Right lobe of liver (tissue), 6 donors: ENCODE measurements at places on chromosomes 3 and 15. TPM values are rescaled to one million over a fixed set of nuclear protein-coding genes. Genes with fewer than 3 reads are reported as not detected.

- H3K27ac ChIP-seq: peak overlapping the region; percentile 93
- peak; percentile 74 for DNase-seq
- H3K36me3 ChIP-seq: no peaks in the 10 kb centered on the region
- peaks cover 17% of the 10 kb centered on the region for H3K4me1 ChIP-seq
Measured at GRCh38 chr3:114706591-114707232, 412.9 kb downstream of the TIGIT start.

DNA sequence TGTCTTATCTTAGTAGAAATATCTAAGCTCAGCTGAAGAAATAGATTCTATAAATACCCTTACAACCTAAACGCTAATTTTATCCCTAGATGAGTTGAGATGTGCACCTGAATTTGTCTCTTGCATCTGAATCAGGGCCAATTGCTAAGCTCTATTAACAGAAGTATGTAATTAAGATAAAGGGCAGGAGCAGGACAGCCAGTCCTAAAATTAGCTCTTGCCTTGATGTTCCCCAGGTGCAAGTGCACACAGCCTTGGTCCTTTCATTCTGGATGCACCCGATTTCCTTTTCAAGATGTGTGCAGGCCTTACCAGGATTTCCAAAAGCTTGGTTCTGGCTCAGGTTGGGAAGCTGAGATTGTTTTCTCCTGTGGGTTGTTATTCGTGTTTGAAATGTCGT lies 52.4 kb downstream of the MAGI1 start:
- H3K36me3 ChIP-seq: no peaks in the 10 kb centered on the region
- no peak overlapping the region for H3K4me3 ChIP-seq
- no peak overlapping the region for H3K27ac ChIP-seq
- no peak for DNase-seq
- no peaks in the 10 kb centered on the region for H3K4me1 ChIP-seq

DNA sequence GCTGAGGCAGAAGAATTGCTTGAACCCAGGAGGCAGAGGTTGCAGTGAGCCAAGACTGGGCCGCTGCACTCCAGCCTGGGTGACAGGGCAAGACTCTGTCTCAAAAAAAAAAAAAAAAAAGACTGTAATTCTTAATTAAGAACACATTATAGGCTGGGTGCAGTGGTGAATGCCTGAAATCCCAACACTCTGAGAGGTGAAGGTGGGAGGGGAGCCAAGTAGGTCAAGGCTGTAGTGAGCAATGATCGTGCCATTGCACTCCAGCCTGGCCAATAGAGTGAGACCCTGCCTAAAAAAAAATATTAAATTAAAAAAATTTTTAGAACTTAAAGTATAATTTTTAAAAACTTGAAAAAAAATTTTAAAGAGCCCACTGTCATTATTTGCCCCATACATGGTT lies 13.4 kb upstream of the ARPIN start:
- no peak for DNase-seq
- H3K36me3 ChIP-seq: no peaks in the 10 kb centered on the region
- H3K4me1 ChIP-seq: no peaks in the 10 kb centered on the region

- DNase-seq: no peak
- no peaks in the 10 kb centered on the region for H3K36me3 ChIP-seq
- H3K4me3 ChIP-seq: no peak overlapping the region
- H3K27ac ChIP-seq: no peak overlapping the region
- H3K4me1 ChIP-seq: peaks cover 12% of the 10 kb centered on the region
- H3K27me3 ChIP-seq: no peaks in the 10 kb centered on the region
Measured at GRCh38 chr3:129822241-129822640, 71.3 kb downstream of the TMCC1 start.

DNA sequence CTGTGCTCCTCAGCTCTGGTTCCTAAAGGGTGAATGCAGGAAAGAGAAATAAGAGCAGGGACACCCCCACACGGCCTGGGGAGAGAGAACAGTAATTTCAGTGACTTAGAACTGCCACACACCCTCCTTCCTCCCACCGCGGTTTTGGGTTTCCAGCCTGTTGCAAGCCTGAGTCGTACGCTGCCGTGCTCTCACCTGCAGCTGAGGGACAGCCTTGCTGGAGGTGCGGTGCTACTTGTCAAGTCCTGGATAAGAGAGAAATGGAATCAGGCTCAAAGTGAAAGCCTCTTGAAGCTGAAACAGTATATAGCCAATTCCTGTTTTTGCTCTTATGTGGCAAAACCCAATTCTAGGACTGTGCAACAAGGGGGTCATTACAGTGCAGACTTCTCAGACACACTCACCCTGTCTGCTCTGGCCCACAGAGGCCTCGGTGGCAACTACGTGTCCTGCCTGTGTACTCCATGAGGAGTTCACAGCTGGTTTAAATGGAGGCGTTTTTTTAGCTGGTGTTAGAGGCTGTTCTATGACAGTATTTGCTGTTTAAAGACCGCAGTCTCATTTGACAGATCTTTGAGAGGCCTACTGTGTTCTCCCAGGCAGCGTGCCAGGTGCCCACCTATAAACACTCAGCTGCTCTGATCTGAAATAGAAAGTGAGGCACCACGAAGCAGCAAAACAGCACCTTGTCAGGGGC lies 42.9 kb downstream of the TBC1D2B start:
- peak; percentile 52 for DNase-seq
- no peaks in the 10 kb centered on the region for H3K36me3 ChIP-seq
- no peaks in the 10 kb centered on the region for H3K27me3 ChIP-seq
- peaks cover 39% of the 10 kb centered on the region for H3K4me1 ChIP-seq
- H3K27ac ChIP-seq: peak overlapping the region; percentile 46

DNA sequence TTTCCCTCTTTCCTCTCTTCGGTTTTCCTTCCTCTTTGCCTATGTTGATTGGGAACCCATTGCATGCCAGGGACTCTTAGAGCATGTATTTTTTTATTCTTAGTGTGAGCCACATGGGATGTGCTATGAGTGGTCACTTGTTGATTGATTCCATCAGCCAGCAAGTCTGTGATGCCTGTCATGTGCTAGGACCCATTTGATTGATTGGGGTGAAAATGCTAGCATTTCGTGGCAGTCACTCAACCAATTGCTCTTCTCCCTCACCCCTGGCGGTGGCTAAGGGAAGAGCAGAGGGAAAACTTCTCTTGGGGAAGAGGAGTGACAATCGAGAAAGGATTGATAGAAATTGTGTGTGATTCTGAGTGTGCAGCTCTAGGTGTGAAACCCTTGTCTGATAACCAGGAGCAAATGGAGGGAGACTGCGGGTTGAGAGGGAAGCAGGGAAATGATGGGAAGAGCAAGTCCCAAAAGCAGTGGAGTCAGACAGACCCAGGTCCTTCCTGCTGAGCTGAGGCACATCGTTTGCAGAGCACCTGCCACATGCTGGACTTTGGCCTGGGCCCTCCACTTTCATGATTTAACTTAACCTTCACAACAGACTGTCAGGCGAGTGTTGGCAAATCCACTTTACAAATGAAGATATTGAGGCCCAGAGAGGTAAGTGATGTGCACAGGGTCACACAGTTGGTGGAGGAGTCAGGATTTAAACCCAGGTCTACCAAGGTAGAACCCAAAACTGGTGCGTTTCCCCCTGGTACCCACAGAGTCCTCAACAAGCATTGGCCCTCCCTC lies 40.0 kb downstream of the SLC6A11 start:
- H3K27me3 ChIP-seq: no peaks in the 10 kb centered on the region
- H3K36me3 ChIP-seq: no peaks in the 10 kb centered on the region
- DNase-seq: no peak
- H3K27ac ChIP-seq: no peak overlapping the region
- no peaks in the 10 kb centered on the region for H3K4me1 ChIP-seq

- H3K4me1 ChIP-seq: peaks cover 45% of the 10 kb centered on the region
- DNase-seq: no peak
- H3K4me3 ChIP-seq: no peak overlapping the region
- peaks cover 26% of the 10 kb centered on the region for H3K36me3 ChIP-seq
Measured at GRCh38 chr3:123657568-123657967, 72.7 kb upstream of the HACD2 start.

DNA sequence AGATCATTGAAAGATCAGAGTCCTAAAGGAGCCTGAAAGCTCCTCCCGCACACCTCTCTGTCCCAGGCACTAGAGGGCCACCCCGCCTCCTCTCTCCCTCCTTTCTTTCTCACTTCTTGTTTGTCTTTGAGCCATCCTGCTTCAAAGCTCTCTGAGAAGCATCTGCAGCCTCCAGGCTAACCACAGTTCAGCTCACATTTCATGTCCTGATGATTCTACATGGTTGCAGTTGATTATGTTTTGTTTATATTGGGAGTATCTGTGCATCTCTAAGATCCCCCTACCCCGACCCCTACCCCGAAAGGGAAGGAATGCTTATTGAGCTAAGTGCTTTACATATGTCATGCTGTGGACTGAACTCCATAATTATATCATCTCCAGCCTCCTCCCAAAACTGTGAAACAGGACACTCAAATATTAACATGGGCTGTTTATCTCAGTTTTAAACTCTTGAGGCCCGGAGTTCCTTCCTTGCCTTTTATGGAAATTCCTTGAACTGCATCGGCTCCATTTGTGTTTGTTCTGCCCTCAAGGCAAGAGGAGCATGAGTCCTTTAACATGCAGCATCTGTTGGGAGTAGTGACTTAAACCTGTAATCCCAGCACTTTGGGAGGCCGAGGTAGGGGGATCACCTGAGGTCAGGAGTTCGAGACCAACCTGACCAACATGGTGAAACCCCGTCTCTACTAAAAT lies 30.9 kb downstream of the MGLL start:
- no peaks in the 10 kb centered on the region for H3K27me3 ChIP-seq
- DNase-seq: no peak
- H3K27ac ChIP-seq: peak overlapping the region; percentile 29
- H3K4me1 ChIP-seq: no peaks in the 10 kb centered on the region
- no peaks in the 10 kb centered on the region for H3K36me3 ChIP-seq

- no peak overlapping the region for H3K27ac ChIP-seq
- H3K4me3 ChIP-seq: no peak overlapping the region
Measured at GRCh38 chr3:138023754-138024153, 13.8 kb downstream of the CLDN18 start.

GRCh38 chr15:96328181-96328876 lies 2.2 kb upstream of the NR2F2 start:
- peaks cover 6% of the 10 kb centered on the region for H3K4me1 ChIP-seq
- H3K27ac ChIP-seq: peak overlapping the region; percentile 77
- peaks cover 2% of the 10 kb centered on the region for H3K36me3 ChIP-seq
- no peak overlapping the region for H3K4me3 ChIP-seq

GRCh38 chr3:106004826-106005225 lies 136.0 kb upstream of the CBLB start:
- H3K4me1 ChIP-seq: no peaks in the 10 kb centered on the region
- DNase-seq: no peak
- no peak overlapping the region for H3K4me3 ChIP-seq
- H3K27me3 ChIP-seq: no peaks in the 10 kb centered on the region
- H3K27ac ChIP-seq: peak overlapping the region; percentile 37

The AVEN gene
- 8.2 TPM for total RNA-seq

The MTHFS gene
- 82.7 TPM for total RNA-seq

The TNFSF10 gene
- 38.1 TPM for total RNA-seq

The GOLGA6L22 gene
- total RNA-seq: not detected

The FGF7 gene
- 0.29 TPM for total RNA-seq

The TGM4 gene
- total RNA-seq: not detected

The DOCK3 gene
- total RNA-seq: 0.06 TPM

The NRROS gene
- 4.0 TPM for total RNA-seq

The P2RY14 gene
- not detected for total RNA-seq

The CYP1A1 gene
- total RNA-seq: 1.4 TPM

The EIF4E3 gene
- 7.4 TPM for total RNA-seq
